Dermis blood vessel endothelial cell (primary cell): ENCODE measurements at places on chromosomes 5 and 9.

- DNase-seq = no peak
Observed at GRCh38 chr9:123321616-123322272, 34.3 kb upstream of the CRB2 start.

GRCh38 chr5:9667906-9668305 is 37.8 kb upstream of the TAS2R1 start:
- no peak for DNase-seq

- DNase-seq = no peak
Observed at GRCh38 chr5:140109018-140109758, 4.7 kb upstream of the PURA start.

DNA sequence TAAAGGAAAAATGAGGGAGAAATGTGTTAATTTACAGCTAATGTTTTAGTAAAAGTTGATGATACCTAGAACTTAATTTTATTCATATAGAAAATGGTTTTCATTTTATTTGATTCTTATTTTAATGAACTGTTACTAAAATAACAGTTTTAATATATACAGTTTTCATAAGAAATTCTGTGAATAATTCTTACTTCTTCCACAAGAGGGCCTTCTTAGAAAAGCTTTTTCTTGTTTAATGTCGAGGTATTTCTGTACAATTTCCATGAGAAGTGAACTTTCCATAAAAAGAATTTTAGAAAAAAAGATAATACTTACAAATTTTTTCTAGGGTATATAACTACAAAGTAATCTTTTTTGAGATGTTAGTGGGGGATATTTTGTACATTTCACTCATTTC is 73.9 kb downstream of the KLF9 start:
- peak; percentile 58 for DNase-seq

DNA sequence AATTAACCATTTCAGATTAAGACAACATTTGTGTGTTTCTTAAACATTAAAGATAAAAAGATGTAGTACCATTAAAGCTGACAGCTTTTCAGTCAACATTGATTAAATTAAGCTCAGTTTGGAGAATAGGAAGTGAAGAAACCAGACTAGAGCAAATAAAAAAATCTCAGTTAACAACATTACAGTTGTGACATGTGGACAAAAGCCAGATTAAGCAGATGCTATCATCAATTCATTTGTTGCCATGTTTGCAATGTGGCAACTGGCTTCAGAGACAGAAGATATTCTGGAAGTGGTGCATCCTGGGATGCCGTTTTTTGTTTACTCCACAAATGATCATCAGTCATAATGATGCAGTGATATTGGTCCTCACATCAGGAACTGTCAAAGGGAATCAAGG is 70.3 kb upstream of the CNTLN start:
- DNase-seq = no peak

GRCh38 chr5:122101636-122102285 is 23.7 kb upstream of the LOX start:
- DNase-seq = peak; percentile 78

GRCh38 chr9:134061688-134062371 is 6.0 kb downstream of the BRD3 start:
- no peak for DNase-seq

DNA sequence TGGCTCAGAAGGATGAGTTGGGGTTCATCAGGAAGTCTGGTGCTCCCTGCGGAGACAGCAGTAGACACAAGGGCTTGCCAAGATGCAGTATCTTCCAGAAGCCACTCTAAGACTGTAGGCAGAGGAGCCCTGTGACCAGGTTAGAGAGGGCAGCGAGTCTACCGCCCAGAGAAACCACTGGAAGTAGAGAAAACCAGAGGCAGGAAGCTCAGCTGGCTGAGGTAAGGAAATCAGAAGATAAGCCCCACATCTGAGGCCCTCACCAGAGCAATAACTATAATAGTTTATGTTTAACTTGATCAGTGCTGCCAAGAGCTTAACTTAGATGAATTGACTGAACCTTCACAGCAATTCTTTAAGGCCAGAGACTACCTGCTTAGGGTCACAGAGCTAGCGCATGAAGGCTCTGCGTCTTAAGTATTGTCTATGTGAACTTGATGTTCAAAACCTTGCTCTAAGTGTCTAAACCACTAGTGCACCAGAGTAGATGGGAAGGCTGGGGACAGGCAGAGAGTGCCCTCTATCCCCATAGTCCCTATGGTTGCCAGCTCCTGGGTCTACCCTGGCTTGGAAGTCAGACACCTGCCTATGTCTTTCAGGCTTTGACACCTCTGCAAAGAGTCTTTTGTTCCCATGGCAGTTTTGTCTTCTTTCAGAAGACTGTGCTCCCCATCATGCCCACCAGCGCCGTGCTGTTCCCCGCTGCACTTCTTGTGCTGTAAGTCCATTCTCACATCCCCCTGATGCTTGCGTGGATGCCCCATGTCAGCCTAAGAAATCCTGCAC is 228.2 kb upstream of the KLF4 start:
- no peak for DNase-seq

- no peak for DNase-seq
Observed at GRCh38 chr9:79889369-79889768, 317.6 kb downstream of the TLE4 start.

- no peak for DNase-seq
Observed at GRCh38 chr9:127393645-127394044, 3.3 kb upstream of the SLC2A8 start.

DNA sequence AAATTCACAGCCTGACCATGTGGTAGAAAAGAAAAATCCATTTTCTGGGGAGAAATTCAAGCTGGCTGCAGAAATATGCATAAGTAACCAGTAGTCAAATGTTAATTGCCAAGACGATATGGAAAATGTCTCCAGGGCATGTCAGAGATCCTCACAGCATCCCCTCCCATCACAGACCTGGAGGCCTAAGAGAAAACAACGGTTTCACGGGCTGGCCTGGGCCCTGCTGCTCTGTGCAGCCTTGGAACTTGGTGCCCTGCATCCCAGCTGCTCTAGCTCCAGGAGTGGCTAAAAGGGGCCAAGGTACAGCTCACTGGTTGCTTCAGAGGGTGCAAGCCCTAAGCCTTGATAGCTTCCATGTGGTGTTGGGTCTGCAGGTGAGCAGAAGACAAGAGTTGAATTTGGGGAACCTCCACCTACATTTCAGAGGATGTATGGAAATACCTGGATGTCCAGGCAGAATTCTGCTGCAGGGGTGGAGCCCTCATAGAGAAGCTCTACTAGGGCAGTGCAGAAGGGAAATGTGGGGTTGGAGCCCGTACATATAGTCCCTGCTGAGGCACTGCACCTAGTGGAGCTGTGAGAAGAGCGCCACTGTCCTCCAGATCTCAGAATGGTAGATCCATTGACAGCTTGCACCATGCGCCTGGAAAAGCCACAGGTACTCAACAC is 49.7 kb downstream of the PTBP3 start:
- DNase-seq = no peak

GRCh38 chr5:10686890-10687289 is 74.1 kb downstream of the DAP start:
- DNase-seq = no peak

DNA sequence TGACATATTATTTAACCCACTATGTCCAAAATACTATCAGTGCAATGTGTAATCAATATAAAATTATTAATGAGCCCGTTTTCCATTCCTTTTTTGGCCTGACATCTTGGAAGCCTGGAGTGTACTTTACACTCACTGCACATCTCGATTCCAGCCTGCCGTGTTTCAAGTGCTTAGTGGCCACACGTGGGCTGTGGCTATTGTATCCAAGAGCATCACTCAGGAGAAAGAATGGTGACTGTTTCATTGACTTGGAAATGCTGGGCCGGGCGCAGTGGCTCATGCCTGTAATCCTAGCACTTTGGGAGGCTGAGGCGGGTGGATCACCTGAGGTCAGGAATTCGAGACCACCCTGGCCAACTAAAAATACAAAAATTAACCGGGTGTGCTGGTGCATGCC is 54.5 kb downstream of the CFAP77 start:
- no peak for DNase-seq

GRCh38 chr9:129481424-129481809 is 139.5 kb downstream of the C9orf50 start:
- DNase-seq = no peak

GRCh38 chr5:132678735-132679134 is 4.9 kb downstream of the IL4 start:
- DNase-seq = no peak

GRCh38 chr9:110131499-110131898 is 76.5 kb downstream of the C9orf152 start:
- peak; percentile 49 for DNase-seq

- peak; percentile 77 for DNase-seq
Observed at GRCh38 chr5:14267991-14268708, 125.0 kb downstream of the TRIO start.

DNA sequence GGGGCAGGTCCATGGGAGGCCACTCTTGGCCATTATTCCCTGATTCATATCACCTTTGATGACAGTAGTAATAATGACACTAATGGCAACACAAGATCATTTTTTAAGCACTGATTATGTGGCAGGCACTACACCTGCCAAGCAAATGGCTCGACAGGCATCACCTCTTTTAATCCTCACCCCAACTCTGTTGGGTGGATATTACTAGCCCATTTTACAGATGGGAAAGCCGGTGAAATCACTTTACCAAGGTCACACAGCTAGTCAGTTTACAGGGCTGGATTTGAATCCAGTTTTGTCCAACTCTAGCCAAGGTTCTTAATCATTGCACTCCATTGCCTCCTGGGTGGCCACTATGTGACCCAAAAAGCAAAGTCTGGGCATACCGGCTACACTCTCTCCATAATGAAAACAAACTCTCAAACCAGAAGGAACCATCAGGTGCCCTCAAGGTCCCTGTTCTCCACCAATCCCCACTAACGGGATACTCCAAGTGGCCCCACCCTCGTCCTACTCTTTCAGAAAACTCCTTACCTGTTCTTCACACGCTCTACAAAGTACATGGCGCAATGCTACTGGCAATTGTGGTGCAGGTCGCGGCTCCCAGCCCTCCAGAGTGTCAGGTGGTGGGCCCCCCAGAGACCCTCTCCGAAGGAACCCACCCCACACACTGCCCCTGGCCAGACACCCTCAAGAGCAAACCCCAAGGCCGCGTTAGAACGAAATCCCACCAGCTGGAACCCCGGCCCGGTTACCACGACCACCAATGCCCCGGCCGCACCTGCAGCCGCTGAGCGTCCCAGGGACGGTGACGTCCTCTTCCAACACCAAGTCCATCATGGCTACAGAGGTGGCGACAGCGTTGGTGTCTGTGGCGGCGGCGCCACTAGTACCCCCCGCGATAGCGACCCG is 572 bp downstream of the CDK5RAP2 start:
- DNase-seq = peak; percentile 10

DNA sequence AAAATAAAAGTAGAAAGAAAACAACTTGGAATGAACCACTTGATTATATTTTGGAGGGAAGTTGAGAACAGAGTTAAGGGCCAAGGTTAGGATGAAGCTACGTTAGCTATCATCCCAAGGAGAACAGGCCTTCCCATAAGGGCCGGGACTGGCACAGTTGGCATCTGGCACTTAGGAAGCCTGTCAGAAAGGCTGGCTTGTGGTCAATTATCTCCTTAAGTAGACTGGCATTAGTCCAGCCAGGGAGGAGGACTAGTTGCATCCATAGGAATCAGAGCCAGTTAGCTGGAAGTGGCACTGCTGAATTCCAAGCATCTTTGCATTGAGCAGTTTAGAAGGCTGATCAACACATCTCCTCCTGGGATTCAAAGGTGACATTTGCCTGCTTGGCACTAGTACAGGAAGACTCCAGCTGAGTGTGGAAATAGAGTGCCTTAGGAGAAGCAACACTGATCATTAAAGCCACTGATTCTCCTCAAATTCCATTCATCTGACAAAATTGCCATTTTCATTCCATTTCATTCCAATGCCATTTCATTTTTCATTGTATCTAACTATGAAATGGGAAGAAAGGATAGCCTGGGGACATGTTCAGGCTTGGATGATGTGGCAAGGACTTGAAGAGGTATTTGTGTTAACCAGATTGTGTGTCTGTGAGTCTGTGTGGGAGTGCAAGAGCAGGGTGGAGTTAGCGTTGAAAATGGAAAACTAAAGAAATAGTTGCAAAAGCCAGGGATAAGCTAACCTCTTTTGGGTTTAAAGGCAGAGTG is 5.5 kb downstream of the FOXB2 start:
- no peak for DNase-seq

DNA sequence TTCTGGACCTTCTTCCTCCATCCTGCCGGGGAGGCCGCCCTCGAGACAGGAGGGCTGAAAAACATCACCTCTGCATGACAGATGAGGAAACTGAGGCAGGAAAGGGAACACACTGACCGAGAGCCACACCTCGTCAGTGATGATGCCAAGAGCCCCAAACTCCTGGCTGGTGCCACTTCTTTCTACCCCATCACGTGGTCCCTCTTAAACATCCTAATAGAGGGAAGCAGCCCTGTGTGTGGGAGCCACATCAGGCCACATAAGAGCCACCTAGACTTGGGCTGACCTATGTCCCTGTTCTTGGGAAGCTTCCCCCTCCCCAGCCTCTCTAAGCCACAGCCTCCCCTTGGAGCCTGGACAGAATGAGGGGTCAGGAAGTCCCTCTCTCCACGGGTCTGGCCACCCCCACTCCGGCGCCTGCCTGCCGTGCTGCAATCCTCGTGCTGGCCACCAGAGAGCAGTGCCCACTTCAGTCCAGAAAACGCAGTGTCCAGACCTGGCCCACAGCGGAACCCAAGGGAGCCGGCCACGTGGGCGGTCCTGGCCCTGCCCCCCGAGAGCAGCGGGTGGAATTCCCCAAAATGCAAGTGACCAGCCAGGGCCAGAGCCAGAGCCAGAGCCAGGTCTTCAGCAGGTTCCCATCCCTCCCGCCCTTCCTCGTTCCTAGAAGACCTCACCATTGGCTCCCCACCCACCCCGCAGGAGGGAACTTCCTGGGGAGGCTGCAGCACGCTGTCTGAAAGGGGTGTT is 54.7 kb upstream of the SARDH start:
- peak; percentile 82 for DNase-seq

DNA sequence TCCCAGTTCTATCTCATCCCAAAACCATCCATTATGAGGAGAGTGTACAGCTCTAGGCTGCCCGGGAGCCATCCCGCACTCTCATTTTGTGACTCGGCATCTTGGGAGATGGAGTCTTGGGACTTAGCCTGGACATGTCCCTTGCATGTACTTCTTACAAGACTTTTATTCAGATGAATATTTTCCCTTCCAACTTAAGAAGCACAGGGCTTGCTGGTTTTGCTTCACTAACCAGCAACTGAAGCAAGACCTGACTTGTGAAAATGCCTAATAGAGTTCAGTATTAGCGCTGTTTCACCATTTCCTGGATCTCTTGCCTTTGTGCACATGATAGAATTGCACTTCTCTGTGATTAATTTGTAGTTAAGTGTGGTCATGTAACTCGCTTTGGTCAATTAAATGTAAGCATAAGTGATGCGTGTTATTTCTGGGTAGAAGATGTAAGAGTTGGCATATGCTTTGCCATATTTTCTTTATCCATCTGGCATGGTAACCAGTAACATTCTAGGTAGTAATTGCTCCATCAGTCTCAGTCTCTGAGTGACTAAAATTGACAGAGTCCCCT is 55.8 kb downstream of the PDCD1LG2 start:
- no peak for DNase-seq

GRCh38 chr5:96742538-96742937 is 65.2 kb downstream of the ERAP1 start:
- DNase-seq = no peak

GRCh38 chr5:38672059-38672788 is 115.8 kb upstream of the LIFR start:
- no peak for DNase-seq
